ENCODE measurements at places on chromosomes 5 and 9. TPM values are rescaled to one million over a fixed set of nuclear protein-coding genes. Genes with fewer than 3 reads are reported as not detected.

RFX3 gene
- total RNA-seq: 18.0 TPM

HTR1A gene
- total RNA-seq: not detected

MFAP3 gene
- total RNA-seq: 39.3 TPM

QRFP gene
- not detected for total RNA-seq

IFNK gene
- not detected for total RNA-seq

ENTPD2 gene
- total RNA-seq: 6.7 TPM

AHRR gene
- total RNA-seq: 0.98 TPM

ANKRD20A1 gene
- 2.9 TPM for total RNA-seq

TMEM252 gene
- total RNA-seq: not detected

ANKRD31 gene
- 0.32 TPM for total RNA-seq

PDZD2 gene
- total RNA-seq: 16.8 TPM

PCDHGA4 gene
- 6.4 TPM for total RNA-seq

SEMA6A gene
- 35.6 TPM for total RNA-seq

OR1J2 gene
- not detected for total RNA-seq

LCN6 gene
- 12.2 TPM for total RNA-seq

FRMD3 gene
- 6.3 TPM for total RNA-seq

ELOVL7 gene
- total RNA-seq: 3.9 TPM

C8G gene
- total RNA-seq: not detected

NELFB gene
- 32.6 TPM for total RNA-seq

TLX3 gene
- not detected for total RNA-seq

FST gene
- 23.0 TPM for total RNA-seq

RIMOC1 gene
- total RNA-seq: 21.7 TPM

PRR7 gene
- total RNA-seq: 0.48 TPM

GGTA1 gene
- total RNA-seq: 29.6 TPM

ZFP2 gene
- total RNA-seq: 6.7 TPM
